ENCODE measurements at places on chromosomes 13 and 19.

GRCh38 chr19:51000981-51001380 is 423 bp downstream of the KLK8 start:
- no peak for DNase-seq

DNA sequence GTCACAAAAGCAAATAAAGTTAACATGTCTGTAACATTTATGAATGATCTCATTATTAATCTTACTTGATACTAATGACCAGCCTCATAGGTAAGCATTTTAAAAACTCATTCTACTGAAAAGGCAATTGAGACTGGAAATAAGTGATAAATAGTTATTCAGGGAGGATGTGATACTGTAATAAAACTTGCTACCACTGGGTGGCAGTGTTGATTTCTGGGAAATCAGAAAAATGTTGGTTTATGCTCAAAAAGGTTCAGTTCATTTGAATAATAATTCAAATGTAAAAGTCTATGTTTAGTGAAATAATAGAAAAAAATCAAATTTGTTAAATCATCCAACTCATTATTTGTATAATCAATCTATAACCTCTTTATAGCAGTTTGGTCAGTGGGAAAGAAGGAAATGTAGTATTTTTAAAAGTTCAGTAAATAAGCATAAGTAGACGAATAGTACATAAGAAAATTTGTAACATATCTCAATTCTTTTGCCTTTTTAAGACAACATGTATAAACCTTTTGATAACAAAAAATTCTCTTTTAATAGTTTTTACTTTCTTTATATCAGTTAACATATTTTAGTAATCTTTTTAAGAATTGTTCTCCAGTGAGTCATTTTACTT is 9.6 kb downstream of the ABHD13 start:
- peak; percentile 42 for DNase-seq

- peak; percentile 38 for DNase-seq
Measured at GRCh38 chr19:3983936-3984583, 1.2 kb downstream of the EEF2 start.

- DNase-seq = peak; percentile 62
Measured at GRCh38 chr19:47435196-47435595, 15.9 kb upstream of the MEIS3 start.

- DNase-seq = no peak
Measured at GRCh38 chr19:39224910-39225309, 19.9 kb downstream of the IFNL3 start.

GRCh38 chr19:34373601-34374288 is 8.7 kb downstream of the GPI start:
- no peak for DNase-seq

- DNase-seq = no peak
Measured at GRCh38 chr13:113976711-113977684, 3.1 kb upstream of the C13orf46 start.

GRCh38 chr13:27130979-27131623 is 40.5 kb downstream of the USP12 start:
- peak; percentile 89 for DNase-seq

- DNase-seq = no peak
Measured at GRCh38 chr19:18493440-18494266, 28.2 kb downstream of the ELL start.

- no peak for DNase-seq
Measured at GRCh38 chr19:41912899-41913537, 15.2 kb downstream of the ERFL start.

DNA sequence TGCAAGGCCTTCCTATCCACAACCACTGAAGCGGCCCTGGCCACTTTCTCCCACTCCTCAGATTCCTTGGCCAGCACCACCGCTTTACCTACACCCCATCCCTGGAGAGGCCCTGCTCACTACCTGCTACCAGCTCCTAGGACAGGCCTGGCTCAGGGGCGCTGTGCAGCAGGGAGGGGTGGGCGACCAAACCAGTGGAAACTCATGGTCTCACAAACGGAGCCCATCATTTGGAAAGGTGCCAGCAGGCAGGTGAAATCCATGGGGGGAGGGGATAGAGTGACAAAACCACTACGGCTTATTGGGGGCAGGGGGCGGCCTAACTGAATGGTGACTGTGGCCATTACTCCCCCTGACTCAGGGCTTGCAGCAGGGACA is 27.6 kb downstream of the C19orf47 start:
- DNase-seq = no peak

DNA sequence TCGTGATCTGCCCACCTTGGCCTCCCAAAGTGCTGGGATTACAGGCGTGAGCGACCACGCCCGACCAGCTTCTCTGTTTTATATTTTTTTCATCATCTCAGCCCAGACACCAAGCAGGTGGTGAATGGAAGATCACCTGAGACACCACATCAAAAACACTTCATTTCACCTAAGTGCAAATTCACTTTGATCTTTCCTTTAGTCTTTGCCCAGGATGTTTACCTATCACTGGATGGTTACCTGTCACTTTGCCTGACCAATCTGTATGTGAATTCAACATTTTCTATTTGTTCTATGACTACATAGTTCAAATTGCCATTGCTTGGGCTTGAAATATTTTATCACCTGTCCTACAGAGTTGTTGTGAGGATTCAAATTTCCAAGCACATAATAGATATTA is 65.7 kb downstream of the PAN3 start:
- DNase-seq = no peak

DNA sequence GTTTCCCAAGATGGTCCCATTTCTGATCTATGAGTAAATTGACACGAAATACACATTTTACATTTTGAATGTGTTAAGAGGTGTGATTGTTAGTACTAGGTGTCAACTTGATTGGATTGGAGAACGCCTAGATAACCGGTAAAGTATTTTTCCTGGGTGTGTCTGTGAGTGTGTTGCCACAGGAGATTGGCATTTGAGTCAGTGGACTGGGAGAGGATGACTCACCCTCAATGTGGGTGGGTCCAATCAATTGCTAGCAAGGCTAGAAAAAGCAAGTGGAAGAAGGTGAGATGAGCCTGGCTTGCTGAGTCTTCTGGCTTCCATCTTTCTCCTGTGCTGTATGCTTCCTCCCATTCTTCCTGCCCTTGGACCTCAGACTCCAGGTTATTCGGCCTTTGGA is 960.7 kb upstream of the PCDH9 start:
- no peak for DNase-seq

DNA sequence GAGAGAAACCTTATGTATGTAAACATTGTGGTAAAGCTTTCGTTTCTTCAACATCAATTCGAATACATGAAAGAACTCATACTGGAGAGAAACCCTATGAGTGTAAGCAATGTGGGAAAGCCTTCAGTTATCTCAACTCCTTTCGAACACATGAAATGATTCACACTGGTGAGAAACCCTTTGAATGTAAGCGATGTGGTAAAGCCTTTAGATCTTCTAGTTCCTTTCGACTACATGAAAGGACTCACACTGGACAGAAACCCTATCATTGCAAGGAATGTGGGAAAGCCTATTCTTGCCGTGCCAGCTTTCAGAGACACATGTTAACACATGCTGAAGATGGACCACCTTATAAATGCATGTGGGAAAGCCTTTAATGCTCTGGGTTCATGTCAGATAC is 24.7 kb downstream of the ZNF136 start:
- DNase-seq = no peak

- no peak for DNase-seq
Measured at GRCh38 chr13:27797228-27797624, 4.9 kb downstream of the GSX1 start.

- peak; percentile 6 for DNase-seq
Measured at GRCh38 chr13:35472323-35472881, 4.1 kb downstream of the MAB21L1 start.

DNA sequence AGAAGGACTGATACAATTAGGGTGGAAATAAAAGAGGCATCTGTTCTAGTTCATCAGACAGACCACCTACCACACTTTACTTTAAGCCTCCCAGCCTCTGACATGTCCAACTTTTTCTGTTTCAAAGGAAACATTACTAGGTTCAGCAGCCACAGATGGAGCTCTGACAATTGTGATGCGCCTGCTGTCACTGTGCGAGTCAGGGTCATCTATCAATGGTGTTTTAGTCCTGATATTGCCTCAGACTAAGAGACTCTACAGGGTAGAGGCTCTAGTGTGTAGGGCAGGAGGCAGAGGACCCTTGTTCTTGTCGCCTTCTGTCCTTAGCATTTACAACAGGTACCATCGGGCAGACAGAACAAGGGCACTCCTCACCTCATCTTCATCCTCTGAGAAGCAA is 685.0 kb upstream of the SGCG start:
- DNase-seq = no peak

GRCh38 chr19:39363901-39364457 is 21.8 kb downstream of the SAMD4B start:
- DNase-seq = no peak

DNA sequence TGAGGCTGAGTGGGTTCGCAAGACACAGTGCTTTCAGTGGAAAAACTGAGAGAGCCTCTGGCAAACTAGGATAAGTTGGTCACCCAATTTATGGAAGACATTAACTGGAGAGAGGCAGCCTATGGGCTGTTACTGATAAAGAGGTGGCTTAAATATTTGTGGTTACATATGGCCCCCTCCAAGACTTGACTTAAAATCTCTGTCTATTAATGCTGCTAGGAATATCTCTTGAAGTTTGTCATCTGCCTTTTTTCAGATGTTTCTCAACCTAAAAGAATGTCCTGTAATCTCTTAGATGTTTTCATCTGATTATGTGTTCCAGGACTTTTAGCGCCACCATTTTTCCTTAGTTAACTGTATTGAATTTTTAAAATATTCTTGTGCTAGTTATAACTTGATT is 54.6 kb downstream of the NAA16 start:
- DNase-seq = no peak

DNA sequence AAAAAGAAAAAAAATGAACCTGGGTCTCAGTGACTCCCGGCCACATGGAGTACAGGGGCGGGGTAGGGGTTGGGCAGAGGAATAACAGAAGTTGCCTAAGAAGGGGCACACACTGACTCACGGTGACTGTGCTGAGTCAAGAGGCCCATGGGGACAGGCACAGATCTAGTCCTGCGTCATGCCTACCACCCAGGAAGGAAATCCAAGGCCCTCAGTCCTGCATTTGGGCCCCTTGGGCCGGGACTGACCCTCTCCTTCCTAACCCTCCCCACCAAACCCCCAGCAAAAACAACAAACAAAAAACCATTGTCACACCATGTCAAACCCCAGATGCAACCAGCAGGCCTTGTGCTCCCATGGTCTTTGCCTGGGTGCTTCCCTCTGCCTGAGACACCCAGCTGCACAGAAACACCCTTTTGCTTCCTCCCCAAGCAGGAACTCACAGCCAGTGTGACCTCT is 9.6 kb upstream of the NOTCH3 start:
- DNase-seq = no peak

DNA sequence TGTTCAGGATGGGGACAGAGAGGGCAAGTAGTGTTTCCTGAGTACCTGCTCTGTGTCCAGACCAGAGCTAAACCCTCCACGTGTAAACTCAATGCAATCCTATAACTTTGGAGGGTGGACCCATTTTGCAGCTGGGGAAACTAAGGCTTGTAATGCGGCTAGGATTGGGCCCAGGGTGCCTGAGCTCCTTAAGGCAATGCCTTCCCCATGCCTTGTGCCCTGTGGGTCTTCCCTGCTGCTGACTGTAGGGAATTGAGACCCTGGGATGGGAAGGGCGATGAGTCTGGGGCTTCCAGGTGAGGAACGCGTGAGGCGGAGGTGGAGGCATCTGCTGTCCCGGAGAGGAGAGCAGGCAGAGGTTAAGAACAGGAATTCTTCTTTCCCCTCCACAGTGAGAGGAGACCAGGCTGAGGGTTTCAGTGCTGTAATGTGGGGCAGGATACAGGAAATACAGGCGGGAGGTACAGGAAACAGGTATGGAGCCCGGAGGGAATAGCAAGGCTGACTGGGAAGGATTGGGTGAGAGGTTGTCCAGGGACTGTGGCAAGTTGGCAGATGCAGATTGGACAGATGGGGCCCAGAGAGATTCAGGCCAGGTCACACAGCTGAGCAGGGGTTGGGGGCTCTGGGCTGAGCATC is 19.2 kb downstream of the SLC27A1 start:
- no peak for DNase-seq

- DNase-seq = no peak
Measured at GRCh38 chr19:2611483-2612464, 90.7 kb downstream of the GNG7 start.

DNA sequence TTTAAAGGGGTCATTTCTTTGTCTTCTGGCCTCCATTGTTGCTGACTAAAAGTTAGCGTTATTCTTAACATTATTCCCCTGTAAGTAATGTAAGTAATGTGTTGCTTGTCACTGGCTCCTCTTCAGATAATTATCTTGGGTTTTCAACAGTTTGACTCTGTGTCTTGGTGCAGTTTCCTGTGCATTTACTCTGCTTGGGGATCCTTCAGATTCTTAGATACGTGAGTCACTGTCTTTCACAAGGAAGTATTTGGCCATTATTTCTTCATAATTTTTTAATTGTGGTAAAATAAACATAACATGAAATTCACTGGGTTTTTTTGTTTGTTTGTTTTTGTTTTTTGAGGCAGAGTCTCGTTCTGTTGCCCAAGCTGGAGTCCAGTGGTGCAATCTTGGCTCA is 13.5 kb upstream of the OR7D2 start:
- no peak for DNase-seq

DNA sequence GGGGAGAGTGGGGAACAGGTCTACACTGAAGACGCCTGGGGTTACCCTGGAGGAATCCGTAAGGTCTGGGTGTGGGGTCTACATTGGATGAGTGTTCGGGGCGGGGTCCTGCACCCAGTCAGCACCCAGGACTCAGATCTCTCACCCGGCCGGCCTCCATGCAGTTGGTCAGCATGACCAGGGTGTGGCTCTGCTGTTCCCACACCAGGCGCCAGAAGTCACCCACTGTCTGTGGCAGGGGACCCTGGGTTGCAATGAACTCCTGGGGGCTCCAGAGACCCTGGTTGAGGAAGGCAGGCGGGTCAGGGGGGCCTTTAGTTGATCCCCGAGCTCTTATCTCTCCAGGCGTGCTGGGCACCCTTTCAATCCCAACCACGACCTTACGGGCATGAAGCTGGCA is 6.0 kb upstream of the SYT5 start:
- no peak for DNase-seq

GRCh38 chr19:3849092-3849491 is 19.7 kb downstream of the ZFR2 start:
- peak; percentile 54 for DNase-seq

GRCh38 chr19:6273701-6274601 is 5.8 kb downstream of the MLLT1 start:
- DNase-seq = no peak

DNA sequence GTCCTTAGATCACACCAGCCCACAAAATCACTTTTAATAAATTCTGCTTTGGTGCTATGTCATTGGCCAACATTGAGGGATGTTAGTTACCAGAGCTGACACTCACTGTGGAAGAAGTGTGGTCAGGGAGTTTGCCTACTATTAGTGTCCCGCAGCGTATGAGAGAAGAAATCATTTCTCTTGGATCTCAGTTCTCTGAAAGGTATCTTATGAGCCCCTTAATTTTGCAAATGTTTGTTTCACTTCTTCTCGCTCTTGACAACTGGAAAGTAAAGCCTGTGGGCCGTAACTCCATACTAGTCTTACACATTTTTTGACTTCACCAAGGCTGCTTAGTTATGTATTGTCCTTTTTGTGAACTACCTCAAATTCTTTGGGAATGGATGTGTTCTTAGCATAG is 80.9 kb downstream of the FLT1 start:
- DNase-seq = no peak

GRCh38 chr19:15045506-15045905 is 3.8 kb upstream of the CASP14 start:
- DNase-seq = no peak

All from MM.1S (cell line).